Esophagus squamous epithelium (tissue), 5 donors: ENCODE measurements at places on chromosomes 4 and X.

DNA sequence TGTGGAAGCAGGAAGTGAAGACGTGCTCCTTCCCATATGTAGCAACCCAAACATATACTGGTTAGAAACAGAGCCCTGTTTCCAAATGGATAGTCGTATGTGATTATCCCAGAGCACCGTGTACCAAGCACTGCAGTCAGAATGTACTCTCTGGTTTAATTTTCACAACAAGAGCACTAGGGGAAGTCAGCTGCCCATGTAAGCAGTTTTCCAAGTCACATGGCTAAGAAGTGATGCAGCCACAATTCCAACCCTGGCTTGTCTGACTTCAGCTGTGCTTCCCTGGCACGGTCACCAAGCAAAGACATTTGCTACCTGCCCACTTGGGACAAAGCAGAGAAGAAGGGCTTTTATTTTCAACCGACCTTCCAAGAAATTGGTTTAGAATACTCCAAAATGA is 28.2 kb upstream of the CEP135 start:
- DNase-seq = no peak
- H3K27me3 ChIP-seq = no peaks in the 10 kb centered on the region
- H3K4me1 ChIP-seq = no peaks in the 10 kb centered on the region

- no peak overlapping the region for H3K4me3 ChIP-seq
- H3K27ac ChIP-seq = no peak overlapping the region
- H3K27me3 ChIP-seq = no peaks in the 10 kb centered on the region
- H3K36me3 ChIP-seq = no peaks in the 10 kb centered on the region
- DNase-seq = no peak
Observed at GRCh38 chrX:98289726-98290125, 1406.0 kb downstream of the RPA4 start.

- no peaks in the 10 kb centered on the region for H3K4me1 ChIP-seq
- no peak overlapping the region for H3K27ac ChIP-seq
- H3K4me3 ChIP-seq = peak overlapping the region; percentile 56
- no peaks in the 10 kb centered on the region for H3K27me3 ChIP-seq
Observed at GRCh38 chr4:100895556-100896197, 377.9 kb upstream of the EMCN start.

DNA sequence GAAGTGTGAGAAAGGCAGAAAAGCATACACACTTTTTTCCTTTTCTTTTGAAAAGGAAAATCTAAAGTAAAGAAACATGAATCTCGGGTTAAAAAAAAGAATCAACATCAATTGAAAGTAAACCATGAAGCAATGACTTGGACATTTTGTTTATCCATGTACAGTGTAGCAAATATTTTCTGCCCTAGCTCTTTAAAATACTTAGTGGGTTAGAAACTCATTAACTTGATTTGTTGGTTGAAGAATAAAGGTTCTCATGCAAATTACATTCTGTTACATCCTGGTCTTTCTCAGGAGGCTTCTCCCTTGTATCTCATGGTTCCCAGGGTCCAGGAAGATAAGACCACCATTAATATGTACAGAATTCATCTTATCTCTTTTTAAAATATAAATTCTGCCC is 9.0 kb upstream of the MEPE start:
- DNase-seq = no peak
- H3K27ac ChIP-seq = no peak overlapping the region
- H3K27me3 ChIP-seq = no peaks in the 10 kb centered on the region

- no peak overlapping the region for H3K4me3 ChIP-seq
- DNase-seq = no peak
- no peaks in the 10 kb centered on the region for H3K27me3 ChIP-seq
- H3K36me3 ChIP-seq = no peaks in the 10 kb centered on the region
Observed at GRCh38 chr4:183164963-183165362, 65.9 kb downstream of the WWC2 start.
